Stimulated activated memory B cell treated with anti-CD40 and anti-IgM and Interleukin-4, amounts not matched to agents 10 μg/mL and 1 μg/mL and 100 μg/mL, for 72 hours (primary cell): ENCODE measurements at places on chromosomes 12 and 14.

GRCh38 chr12:11685316-11685715 lies 35.8 kb downstream of the ETV6 start:
- ATAC-seq, result no peak

DNA sequence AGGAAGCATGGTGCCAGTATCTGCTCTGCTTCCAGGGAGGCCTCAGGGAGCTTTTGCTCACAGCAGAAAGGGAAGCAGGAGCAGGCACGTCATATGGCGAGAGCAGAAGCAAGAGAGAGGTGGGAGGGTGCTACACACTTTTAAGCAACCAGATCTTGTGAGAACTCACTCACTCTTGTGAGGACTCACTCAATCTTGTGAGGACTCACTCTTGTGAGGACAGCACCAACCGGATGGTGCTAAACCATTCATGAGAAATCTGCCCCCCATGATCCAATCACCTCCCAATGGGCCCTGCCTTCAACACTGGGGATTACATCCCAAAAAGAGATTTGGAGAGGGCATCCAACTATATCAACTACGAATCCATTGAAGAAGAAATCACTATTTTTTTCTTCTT lies 34.3 kb upstream of the LMNTD1 start:
- no peak for ATAC-seq

DNA sequence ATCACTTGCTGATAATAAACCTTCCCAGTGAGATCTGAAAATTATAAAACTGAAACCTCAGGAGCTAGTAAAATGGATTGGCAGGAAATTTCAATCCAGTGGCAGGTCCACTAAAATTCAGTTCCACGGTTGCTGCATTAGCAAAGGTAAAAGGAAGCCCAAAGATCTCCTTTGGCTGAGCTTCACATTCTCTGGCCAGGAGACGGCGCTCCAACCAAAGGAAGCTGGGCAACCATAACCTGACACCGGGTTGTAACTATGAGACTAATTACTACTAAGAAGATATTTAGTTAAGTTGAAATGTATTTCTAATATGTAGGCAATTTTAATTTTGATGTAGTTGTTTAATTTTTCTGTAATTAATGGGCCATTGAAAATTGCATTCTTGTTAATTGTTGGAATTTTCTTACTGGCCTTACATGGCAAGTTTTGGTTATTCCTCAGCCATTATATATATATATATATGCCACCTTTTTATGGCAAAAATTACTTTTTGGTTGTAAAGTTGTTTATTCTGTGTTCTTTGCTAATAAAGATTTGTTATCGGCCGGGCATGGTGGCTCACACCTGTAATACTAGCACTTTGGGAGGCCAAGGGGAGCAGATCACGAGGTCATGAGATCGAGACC lies 17.0 kb downstream of the OR8S1 start:
- no peak for ATAC-seq

GRCh38 chr12:19849208-19849607 lies 409.9 kb downstream of the AEBP2 start:
- ATAC-seq, result no peak

- ATAC-seq, result no peak
These were observed 11.9 kb downstream of the DPF3 start for GRCh38 chr14:72882047-72882446.

- no peak for ATAC-seq
These were observed 407.3 kb downstream of the AEBP2 start for GRCh38 chr12:19846574-19846973.

DNA sequence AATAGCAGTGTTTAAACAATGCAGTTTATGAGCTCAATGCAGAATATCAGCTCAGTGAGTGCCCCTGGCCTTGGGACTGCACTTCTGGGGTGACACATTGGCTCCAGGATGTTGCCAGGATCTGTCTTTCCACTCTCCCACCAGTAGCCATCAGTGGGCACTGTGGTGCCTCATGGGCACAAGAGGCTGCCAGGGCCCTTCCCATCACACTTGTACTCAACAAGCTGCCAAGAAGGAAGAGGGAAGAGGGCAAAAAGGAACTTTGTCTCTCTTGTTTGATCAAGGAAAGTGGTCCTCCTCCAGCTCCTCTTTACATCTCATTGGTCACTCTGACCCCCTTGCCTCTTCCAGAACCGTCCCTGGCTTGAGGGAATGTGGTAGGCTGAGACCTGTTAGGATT lies 115.9 kb downstream of the AACS start:
- no peak for ATAC-seq

- ATAC-seq, result no peak
These were observed 15.4 kb upstream of the UBC start for GRCh38 chr12:124929649-124930419.

DNA sequence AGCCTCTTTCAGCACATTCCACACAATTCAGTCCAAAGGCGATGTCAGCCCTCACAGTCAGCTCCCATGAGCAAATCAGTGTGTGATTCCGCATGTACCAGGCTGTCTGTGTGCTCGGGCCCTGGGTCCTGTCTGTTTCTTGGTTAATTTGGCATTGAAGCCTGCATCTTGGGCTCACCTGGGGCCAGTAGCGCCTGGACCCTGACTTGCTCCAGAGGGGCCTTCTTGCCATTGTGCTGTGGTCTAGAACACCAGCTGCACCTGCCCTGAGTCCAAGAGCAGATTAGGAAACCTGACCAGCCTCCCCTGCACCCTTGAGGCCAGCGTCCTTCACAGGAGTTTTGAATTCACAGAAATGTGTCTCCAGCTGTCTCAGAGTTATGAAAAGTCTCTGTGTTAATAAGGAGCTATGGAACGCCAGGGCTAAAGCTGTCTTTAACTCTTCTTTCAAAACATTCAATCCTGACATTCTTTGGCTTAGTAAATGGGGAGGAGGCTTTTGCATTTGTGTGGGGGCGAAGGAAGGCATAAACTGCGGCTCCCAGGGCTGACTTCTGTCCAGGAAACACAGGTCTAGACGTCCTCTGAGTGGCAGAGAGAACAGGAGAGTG lies 102.2 kb downstream of the ARF6 start:
- no peak for ATAC-seq

DNA sequence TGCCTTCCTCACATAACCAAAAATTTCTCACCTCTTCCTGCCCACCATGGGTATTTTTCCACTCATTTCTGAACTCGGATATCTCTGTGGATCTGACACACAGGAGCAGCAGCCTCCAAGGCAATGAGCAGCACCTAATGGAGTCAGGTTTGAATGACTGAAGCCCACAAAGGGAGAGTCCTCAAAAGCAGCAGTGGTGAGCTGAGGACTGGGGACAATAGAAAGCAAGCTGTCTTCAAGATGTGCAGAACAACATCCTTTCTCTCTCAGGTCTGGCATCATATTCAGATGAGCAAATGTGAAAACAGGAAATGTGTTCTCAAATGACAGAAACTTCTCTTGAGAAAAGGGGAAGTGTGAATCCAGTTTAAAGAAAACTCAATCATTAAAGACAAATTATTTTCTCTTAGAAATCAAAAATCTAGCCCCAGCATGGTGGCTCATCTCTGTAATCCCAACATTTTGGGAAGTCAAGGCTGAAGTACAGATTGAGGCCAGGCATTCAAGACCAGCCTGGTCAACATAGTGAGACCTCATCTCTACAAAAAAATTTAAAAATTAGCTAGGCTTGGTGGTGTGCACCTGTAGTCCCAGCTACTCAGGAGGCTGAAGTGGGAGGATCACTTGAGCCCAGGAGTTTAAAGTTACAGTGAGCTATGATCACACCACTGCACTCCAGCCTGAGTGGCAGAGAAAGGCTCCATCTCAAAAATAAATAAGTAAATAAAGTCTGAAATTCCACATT lies 54.2 kb downstream of the C12orf42 start:
- peak; percentile 100 for ATAC-seq

- no peak for ATAC-seq
These were observed 103.6 kb upstream of the ESRRB start for GRCh38 chr14:76272349-76272748.

GRCh38 chr12:55933169-55933798 lies 2.3 kb downstream of the DGKA start:
- ATAC-seq, result no peak

GRCh38 chr12:22474970-22475720 lies 69.2 kb downstream of the C2CD5 start:
- no peak for ATAC-seq
